Stimulated activated CD4-positive, alpha-beta T cell treated with anti-CD3 and anti-CD28 coated beads, Interleukin-15, amount 100 ng/mL, for 48 hours (primary cell): ENCODE measurements at places on chromosomes 1 and 21.

- DNase-seq: no peak
These were observed 3.6 kb downstream of the KIF2C start for GRCh38 chr1:44743211-44743610.

DNA sequence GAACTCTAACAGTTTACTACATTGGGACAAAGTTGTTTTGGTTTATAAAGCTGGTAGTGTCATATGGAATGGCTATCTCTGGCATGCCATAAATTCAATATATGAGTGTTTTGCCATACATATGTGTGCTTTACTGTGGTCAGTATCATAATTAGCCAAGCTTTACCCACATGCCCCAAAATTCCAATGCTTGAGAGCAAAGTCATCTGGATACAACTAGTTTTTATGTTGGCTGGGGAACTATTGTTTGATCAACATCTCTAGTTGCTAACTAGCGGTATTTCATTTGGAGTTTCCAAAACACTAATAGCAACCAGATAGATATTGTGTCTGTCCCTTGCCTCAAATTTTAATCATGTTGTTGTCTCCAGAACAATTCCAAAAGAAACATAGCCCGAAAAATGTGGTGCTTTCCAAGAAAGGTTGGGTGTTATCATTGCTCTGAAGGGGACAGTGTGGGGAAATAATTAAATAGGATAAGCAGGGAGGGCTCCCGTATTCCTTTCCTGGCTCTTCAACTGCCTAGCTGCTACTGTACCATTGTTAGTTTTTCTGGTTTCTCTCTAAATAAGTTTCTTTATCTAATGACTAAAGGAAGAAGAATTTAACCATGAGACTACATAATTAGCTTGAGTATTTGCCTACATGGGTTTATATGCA is 136.1 kb downstream of the TGFB2 start:
- DNase-seq: no peak

DNA sequence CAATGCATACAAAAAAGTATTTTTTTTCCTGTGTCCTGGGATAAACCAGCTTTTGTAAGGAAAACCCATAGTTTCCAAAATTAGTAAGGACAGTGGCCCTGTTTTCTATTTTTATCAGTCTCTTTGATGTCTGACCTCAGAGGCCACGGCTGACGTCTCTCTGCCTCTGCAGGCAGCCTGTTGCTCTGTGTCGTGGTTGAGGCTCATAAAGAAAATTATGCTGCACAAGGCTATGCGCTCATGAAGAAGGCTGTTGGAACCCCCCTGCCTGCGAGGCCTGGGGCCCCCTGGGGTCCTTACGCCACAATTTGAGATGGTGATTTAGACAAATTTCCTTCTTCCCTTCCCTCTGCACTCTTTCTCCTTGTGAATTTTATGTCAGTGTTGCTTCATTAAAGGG is 48.9 kb downstream of the AGPAT3 start:
- DNase-seq: no peak

DNA sequence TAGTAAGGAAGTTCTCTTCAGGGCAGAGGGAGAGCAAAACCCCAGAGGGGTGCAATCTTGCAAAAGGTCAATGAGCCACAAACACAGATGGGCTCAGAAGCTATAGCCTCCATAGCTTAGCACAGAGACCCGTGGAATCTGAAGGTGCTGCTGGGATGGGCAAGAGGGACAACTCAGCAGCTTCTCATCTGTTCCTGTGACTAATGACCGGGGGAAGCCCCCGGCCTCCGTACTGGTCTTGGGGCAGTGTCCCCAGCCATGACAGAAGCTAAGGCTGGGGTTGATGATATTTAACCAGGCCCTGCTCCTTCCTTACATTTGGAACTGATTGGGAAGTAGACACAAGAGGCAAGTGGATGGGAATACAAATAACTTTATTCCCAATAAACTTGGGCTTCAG is 19.1 kb downstream of the EXOC8 start:
- no peak for DNase-seq

- DNase-seq: no peak
These were observed 2.3 kb downstream of the RSBN1 start for GRCh38 chr1:113809670-113810602.

DNA sequence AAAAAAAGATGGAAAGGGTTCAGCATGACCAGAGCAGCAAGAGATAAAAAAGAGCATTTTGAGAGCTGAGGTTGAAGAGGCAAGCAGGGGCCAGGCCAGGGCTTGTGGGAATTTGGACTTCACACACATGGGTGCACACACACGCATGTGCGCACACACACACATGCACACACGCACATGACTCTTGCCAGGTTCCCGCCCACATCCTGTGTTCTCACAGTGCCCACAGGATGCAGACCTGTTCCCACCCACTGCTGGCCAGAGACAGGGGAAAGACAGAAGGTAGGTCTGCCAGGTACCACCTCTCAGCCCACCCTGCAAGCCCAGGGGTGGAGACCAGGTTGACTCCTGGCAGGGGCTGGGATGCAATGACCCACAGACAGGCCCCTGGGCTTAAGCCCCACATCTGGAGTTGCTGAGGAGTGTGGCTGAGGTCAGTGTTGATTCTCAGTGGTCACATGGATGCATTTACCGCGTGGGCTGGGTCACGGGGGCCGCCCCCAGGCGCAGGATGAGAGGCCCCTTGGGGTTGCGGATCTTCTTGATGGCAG is 4.4 kb downstream of the COL16A1 start:
- DNase-seq: no peak

- no peak for DNase-seq
These were observed 23.0 kb downstream of the S100A10 start for GRCh38 chr1:151970626-151971025.

DNA sequence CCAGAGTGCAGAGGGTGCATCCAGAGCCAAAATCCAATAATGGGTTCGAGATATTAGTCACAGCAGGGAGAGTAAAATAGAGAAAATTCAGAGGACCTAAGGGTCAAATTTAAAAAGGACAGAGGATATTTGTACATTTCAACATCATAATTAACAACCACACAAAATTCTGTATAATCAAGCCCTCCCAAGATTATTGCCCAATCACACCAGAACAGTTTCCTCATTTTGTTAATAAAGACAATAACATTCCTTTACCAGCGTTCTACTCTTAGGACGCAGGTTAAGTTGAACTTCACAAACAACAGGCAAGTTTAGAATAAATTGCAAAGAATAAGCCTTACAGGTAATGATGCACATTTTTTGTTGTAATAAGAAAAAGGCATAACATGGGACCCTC is 462.8 kb downstream of the PTPRC start:
- DNase-seq: no peak

- DNase-seq: no peak
These were observed 50.6 kb upstream of the SLC2A1 start for GRCh38 chr1:43009274-43009673.

GRCh38 chr1:247331172-247331524 is 519 bp downstream of the ZNF496 start:
- DNase-seq: peak; percentile 60

DNA sequence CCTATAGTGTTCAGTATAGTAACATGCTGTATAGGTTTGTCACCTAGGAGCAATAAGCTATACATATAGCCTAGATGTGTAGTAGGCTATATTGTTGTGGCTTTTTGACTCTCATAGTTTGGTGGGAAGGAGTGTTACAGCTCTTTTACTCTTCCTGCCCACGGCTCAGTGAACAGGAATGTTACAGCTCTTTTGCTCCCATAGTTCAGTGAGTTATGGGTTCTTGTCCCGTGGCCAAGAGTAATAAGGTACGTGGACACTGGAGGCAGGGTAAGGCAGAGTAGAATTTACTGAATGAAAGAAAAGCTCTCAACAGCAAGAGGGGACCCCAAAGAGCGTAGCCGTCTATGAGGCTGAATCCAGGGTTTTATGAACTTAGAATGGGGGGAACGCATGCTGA is 734.3 kb downstream of the ADGRL2 start:
- no peak for DNase-seq

DNA sequence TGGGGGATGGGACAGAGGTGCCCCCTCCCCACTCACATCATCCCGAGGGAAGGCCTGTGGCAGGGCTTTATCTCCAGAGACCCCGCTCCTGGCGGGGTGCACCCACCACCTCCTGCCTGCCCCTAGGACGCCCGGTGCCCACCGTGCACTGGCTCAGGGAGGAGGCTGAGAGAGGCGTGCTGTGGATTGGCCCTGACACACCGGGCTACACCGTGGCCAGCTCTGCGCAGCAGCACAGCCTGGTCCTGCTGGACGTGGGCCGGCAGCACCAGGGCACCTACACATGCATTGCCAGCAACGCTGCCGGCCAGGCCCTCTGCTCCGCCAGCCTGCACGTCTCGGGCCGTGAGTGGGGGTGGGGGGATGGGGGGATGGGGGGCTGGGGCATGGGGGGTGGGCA is 71.7 kb downstream of the TRIM11 start:
- no peak for DNase-seq

GRCh38 chr1:1246577-1247340 is at the start of gene C1QTNF12:
TSS of gene C1QTNF12 (minus strand) at chr1:1246722. CDS start at chr1:1246690, 32 bp downstream.
- no peak for DNase-seq

DNA sequence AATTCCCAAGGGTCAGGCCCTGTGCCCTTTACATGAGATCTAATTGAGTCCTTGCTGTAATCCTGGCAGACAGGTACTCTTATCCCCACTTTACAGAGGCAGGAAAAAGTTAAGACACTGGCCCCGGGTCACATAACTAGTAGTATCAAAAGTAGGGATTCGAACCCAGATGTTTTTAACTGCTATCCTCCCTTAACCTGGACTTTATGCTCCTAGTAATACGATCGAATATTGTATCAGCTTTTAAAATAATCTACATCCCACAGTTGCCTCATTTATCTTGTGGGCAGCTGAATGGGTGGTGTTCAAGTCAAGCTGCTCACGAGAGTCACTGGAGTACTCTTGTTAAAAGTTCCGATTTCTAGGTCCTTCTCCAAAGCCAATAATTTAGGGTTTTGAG is 25.5 kb upstream of the TMEM51 start:
- DNase-seq: no peak

GRCh38 chr1:182460550-182460951 is 10.6 kb downstream of the RGSL1 start:
- no peak for DNase-seq

DNA sequence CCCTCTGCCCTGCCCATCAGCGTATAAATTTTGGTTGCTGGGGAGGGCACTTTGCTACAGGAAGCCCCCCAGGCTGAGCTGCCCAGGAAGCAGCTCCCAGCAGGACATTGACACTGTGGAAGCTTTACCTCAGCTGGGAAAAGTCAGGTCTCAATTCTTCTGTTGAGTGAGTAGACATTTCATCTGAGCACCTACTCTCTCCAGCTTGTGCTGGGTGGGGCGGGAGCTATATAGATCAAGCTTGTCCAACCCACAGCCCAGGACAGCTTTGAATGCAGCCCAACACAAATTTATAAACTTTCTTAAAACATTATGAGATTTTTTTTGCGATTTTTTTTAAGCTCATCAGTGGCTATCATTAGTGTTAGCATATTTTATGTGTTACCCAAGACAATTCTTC is 9.4 kb downstream of the NIPAL3 start:
- no peak for DNase-seq

GRCh38 chr1:30191154-30191702 is 532.2 kb downstream of the MATN1 start:
- peak; percentile 7 for DNase-seq

DNA sequence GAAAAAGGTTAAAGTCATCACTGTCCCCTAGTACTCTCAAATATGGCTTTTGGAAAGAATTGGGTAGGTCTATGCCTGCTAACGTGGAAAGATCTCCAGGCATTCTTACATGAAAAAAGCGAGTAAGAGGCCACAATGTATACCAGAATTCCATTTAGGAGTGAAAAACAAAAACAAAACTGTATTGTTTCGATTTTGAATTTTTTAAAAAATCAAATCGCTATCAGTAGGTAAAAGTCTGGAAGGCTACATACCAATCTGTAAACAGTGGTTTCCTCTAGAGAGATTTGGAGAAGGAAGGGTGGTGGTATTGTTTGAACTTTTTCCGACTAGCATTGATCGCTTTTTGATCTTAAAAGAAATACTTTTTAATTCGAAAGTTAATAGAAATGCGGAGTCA is 55.9 kb downstream of the RRAGC start:
- DNase-seq: no peak
